ENCODE measurements at places on chromosomes 7 and 10.

DNA sequence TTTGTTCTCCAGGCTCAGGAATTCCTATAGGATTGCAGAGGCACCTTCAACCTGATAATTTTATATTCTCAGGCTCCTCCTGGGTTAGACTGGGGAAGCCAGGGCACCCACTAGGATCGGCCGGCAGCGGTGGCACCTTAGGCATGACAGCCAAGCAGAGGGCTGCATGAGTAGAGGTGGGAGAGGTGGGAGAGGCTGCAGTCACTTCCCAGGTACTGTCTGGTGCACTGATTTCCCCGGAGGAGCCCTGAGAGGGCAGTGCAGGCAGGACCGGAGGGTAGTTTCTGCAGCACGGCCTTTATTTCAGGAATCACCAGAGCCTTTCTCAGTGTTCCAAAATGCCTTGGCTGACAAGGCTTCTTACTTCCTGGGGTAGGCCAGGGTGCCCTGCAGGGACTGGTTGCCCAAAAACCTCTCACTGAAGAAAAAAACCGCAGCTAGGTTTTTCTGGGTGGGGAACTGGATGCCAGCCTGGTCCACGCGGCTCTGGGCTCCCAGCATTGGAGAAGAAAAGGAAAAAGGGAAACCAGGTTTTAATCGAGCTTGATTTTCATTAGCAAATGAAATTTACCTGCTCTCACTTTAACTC is 3.6 kb upstream of the HOXA13 start:
- no peak for DNase-seq

DNA sequence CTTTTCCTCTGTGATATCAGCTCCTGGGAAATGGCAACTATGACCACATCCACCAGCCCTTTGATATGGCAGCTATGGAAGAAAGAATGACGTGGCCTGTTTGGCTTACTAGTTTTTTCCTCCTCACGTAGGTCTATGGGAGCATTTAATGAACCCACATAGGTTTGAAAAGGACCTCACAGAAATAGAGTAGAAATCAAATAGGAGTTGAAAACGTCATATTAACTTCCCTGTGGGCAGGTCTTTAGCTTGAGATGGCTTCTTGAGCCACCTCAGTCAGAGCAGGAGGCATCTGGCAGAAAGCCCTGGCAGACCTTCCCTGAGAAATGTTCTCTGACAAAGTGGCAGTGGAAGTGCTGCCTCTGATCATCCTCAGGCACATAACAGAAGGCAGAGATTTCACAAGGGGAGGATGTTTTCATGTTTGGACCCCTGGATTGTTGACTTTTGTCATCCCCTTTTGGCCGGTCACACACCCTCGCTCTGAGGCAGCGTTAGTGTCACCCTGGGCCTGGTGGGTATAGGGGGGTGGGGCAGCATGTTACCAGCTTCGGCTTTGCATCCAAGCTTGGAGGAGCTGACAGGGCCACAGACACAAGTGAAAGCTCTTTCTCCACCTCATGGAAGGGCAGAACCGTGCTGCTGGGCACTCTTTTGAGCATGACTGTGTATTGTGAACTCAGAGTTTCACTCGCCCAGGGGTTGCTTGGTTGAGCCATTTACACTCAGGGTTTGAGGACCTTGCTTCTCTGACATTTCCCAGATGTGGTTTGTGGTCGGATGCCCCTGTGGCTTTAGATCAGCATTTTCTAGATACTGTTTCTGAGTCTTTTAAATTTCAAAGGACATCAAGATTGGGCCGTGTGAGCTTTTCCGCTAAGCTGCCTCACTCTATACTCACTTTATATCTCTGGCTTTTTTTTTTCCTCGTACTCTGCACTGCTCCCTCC is 184.2 kb downstream of the STK31 start:
- DNase-seq, result no peak

GRCh38 chr10:128187788-128188185 is 61.6 kb upstream of the MKI67 start:
- no peak for DNase-seq

DNA sequence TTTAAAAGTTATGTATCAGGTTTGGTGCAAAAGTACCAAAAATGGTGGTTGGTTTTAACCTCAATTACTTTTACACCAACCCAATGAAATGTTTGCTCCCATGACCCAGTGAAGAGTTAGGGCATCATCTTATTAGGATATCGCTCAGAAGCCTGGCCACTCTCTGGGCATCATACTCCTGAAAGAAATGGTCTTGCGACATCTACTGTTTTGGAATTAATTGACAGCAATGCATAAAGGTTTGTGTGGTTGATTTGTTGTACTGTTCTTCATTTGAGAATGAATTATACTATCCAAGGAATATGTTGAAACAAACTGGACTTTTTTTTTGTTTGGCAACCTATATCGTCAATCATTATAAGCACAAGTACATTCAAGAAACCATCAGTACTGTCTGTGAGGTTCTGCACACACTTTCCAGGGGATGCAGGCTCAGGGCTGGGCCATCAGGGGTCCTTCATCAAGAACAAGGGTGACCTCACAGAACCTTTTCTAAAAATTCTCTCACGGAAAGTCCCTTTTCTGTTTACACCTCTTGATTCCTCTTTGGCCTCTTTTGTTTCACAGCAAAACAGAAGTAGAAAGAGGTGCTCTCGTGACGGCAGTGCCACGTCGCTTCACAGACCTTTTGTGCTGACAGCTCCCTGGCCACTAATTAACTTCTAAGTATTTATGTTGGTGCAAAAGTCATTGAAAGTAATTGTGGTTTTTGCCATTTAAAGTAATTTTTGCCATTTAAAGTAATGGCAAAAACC is 117.2 kb upstream of the KLF6 start:
- no peak for DNase-seq

DNA sequence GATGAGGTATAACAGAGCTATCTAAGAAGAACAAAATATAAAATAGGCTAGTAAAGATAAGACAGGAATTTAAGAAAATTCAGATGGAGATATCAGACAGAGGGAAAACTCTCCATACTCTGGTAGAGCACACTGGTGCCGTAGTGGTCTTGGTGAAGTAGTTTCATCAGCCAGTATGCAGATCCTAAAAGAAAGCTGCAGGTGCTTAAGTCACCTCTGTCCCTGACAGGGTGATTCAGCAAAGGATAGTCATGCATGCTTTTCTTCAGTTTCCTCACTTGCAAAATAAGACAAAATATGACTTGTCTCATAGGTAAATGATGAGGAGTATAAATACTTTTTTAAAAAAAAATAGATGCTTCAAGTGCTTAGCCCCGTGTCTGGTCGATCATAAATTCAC is 794.9 kb downstream of the TNS3 start:
- no peak for DNase-seq

DNA sequence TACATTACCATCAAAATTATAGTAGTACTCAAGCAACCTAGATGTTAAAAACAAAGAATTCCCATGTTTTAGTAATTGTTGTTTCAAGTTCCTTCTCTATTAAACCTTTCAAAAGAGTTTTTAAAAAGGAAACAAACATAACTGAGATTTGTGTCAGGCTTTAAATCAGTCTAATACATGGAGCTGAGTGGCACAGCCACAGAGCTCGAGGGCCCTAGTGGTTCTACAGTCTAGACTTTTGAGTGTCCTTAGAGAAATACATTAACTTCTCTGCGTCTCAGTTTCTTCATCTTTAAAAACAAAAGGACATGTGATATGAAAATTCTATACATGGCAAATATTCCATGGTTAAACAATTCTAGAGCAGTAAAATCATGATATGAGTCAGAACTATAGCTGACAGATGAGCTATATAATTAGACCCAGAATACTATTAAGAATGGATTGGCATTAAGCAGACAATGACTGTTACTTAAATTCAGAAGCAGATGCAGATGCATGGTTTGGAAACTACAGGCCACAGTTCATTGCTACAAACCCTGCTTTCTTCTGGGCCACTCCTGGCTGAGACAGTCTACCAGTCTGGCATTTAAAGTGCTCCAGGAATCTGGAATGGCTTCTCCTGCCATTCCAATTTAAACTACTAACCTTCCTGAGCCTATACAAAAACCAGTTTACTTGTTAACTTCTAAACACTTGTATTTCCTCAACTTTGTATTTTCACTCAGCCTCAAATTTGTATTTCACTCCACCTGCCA is 77.4 kb downstream of the EPC1 start:
- no peak for DNase-seq

- no peak for DNase-seq
Measured at GRCh38 chr7:138876326-138876725, 78.3 kb upstream of the ATP6V0A4 start.

- no peak for DNase-seq
Measured at GRCh38 chr10:11886138-11886474, 63.0 kb downstream of the PROSER2 start.

GRCh38 chr7:124843336-124843735 is 77.7 kb upstream of the GPR37 start:
- DNase-seq, result no peak

GRCh38 chr7:111605246-111605645 is 43.0 kb upstream of the IMMP2L start:
- DNase-seq, result no peak

- no peak for DNase-seq
Measured at GRCh38 chr10:126210051-126210651, 178.1 kb downstream of the ADAM12 start.

DNA sequence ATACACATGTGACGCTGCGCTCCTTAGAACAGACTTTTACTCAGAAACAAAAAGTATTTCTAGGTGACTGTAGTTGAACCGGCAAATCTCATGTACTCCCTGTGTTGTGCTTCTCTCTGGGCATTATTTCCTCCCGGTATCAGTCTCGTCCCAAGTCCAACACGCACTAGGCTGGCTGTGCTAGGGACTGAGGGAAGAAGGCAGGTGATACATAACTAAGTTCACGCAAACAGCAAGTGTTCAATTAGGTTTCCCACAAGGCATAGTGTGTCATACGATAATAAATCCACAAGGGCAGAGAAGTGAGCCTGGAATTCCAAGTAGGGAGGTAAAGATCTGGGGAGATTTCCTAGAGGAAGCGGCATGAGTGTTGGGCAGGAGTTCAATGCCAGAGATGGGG is 20.4 kb downstream of the FAM53B start:
- no peak for DNase-seq

GRCh38 chr10:92121686-92122492 is 169.0 kb downstream of the CPEB3 start:
- DNase-seq, result no peak

DNA sequence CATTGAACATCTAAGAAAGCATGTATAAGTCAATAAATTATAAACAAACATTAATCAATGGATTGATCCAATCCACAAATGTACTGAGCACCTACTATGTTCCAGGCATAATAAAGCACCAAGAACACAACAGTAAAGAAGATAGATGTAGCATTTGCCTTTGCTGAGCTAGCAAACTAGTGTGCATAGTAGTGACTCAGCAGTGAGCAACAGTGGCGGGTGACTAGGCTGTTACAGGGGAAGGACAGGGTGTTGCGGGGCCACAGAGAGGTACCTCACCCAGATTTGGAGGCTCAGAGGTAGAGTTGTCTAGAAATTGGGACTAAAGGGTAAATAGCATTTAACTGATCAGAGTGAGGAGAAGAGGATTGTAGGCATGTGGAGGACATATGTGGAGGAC is 83.6 kb downstream of the NXPH1 start:
- no peak for DNase-seq

DNA sequence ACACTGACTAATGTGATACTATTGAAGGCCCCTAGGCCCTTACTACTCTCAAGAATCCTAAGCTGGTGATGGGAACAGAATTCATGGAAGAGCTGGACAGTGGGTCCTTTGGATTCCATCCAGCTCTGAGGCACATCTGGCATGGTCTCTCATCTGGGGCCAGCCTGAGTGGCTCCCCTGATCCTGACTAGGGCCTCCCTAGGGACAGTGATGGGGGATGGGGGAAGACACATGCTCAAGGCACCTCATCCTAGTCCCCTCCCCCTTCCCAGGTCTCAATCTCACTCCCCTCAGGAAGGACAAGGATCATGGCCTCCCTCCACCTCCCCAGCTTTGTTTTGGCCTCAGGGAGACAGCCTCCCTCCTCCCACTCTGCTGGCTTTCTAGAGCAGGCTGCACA is 1.8 kb downstream of the KCNIP2 start:
- no peak for DNase-seq

Data from NCI-H1105 (cell line).